ENCODE measurements at places on chromosomes 1 and 21.

DNA sequence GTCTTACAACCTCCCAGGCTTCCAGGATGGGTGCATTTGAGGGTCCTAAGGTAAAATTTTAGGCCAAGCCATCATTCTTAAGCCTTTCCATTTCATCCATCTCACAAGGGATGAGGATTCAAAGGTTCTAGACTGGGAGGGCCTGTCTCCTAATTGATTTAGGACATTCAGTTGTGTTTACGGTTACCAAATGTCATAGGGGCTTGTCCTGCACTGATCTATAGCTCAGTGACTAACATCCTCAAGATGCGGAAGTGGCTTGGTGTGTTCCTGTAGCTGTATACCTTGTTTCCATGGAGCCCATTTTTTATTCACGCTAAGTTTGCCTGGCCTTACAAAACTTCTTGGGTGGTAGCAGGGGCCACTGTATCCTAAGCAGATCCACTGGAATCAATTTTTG, 52.8 kb downstream of the DUSP10 start:
- DNase-seq = no peak

DNA sequence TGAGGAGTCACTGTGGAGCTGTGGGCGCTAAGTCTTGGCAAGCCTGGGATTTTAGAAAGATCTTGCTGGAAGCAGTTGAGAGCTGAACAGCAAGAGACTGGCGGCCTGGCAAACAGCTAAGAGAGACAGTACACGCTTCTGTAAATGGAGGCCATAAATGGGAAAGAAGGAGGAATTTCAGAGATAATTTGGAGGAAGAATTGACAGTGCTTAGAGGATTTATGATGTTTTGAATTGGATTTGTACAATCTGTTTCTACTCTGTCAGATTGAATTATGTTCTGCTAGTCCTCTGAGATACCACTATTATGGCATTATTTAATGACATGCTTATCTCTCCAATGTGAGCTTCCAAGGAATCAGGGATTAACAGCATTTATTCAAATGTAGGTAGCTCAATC, 50.1 kb downstream of the ABCA4 start:
- DNase-seq = no peak

GRCh38 chr1:6171548-6172124, 8.5 kb downstream of the CHD5 start:
- DNase-seq = no peak

- DNase-seq = no peak
These were observed 93.9 kb downstream of the ST3GAL3 start for GRCh38 chr1:43801203-43801602.

All from KBM-7 (cell line).